Central memory CD4-positive, alpha-beta T cell (primary cell): ENCODE measurements at places on chromosomes 5 and 9.

- DNase-seq = no peak
Measured at GRCh38 chr9:2691212-2691611, 26.1 kb upstream of the KCNV2 start.

DNA sequence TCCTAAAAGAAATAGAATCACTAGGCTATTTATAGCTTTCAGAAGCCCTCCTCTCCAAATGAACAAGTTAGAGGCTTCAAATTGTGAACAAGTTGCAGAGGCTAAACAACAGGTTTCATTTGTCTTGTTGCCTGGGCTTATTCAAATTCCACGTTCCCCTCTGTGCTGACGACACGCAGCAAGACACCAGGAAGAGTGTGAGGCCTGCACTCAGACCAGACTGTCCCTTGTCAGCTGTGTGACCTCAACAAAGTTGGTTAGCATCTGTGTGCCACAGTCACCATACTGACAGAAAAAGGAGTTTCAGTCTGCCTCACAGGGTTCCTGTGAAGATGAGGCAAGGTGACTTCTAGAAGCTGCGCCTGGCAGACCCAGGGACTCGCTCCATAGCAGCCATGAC lies 22.1 kb upstream of the GABBR2 start:
- DNase-seq = no peak

- no peak for DNase-seq
Measured at GRCh38 chr9:87294126-87294525, 203.5 kb upstream of the DAPK1 start.

- DNase-seq = no peak
Measured at GRCh38 chr9:86838519-86839497, 108.5 kb downstream of the GAS1 start.

GRCh38 chr5:56656846-56657726 lies 158.3 kb upstream of the MAP3K1 start:
- no peak for DNase-seq

- no peak for DNase-seq
Measured at GRCh38 chr5:73921741-73922140, 295.7 kb downstream of the ARHGEF28 start.
